ENCODE measurements at places on chromosomes 16 and 17. TPM values are rescaled to one million over a fixed set of nuclear protein-coding genes. Genes with fewer than 3 reads are reported as not detected.

SOX8 gene
- total RNA-seq, result 1.0 TPM

TPSG1 gene
- not detected for total RNA-seq

TMEM238L gene
- total RNA-seq, result not detected

GPT2 gene
- total RNA-seq, result 12.1 TPM

KRTAP4-2 gene
- total RNA-seq, result not detected

NPW gene
- total RNA-seq, result not detected

MT1F gene
- 6.1 TPM for total RNA-seq

ADAM11 gene
- total RNA-seq, result 19.9 TPM

CDRT15L2 gene
- total RNA-seq, result not detected

CLEC3A gene
- total RNA-seq, result not detected

CIAO3 gene
- total RNA-seq, result 25.5 TPM

TSPOAP1 gene
- 6.1 TPM for total RNA-seq

SCNN1B gene
- 0.26 TPM for total RNA-seq

SLC16A5 gene
- 16.5 TPM for total RNA-seq

- H3K27me3 ChIP-seq, result no peaks in the 10 kb centered on the region
- no peaks in the 10 kb centered on the region for H3K36me3 ChIP-seq
- H3K4me1 ChIP-seq, result no peaks in the 10 kb centered on the region
- no peak overlapping the region for H3K27ac ChIP-seq
- no peak overlapping the region for H3K4me3 ChIP-seq
Observed at GRCh38 chr17:8921147-8921546, 44.4 kb downstream of the PIK3R5 start.

DNA sequence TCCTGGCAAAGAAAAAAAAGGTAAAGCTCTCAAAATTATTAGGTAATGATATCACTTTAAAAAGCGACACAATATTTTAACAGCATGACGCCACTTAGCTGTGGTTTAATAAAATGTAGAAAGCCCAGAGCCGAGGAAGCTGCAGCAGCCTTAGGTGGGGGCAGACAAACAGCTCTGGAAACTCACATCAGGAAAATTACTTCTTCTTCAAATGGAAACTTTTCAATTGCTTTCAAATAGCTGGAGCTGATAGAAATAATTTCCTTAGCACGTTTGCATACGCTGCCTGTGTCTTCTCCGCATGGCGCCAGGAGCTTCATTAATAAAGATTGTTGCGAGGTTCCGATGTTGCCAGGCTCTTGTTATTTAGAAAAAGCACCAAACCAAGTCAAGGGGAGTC lies 835.3 kb upstream of the EEF2KMT start:
- H3K27me3 ChIP-seq, result no peaks in the 10 kb centered on the region
- no peak for DNase-seq
- H3K4me1 ChIP-seq, result no peaks in the 10 kb centered on the region

GRCh38 chr16:50496990-50497389 lies 51.2 kb upstream of the NKD1 start:
- H3K27me3 ChIP-seq, result no peaks in the 10 kb centered on the region
- DNase-seq, result no peak
- H3K4me1 ChIP-seq, result no peaks in the 10 kb centered on the region

DNA sequence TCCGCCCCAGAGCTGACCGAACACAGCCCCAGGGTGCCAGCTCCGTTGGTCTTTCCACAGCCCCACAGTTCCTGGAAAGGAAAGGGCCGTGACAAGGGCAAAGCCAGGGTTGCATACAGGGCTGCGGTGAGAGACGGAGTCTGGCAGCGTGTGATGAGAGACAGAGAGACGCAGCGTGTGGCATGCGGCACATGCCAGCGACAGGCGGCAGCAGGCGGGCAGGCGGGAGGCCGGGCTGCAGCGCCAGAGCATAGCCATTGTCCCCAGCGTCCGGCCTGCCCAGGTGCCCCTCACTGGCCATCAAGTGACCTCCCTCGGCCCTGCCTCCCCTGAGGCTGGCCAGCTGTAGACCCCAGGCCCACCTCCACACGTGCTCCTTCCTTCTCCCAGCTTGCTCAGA lies 8.6 kb downstream of the RTN4RL1 start:
- no peak overlapping the region for H3K4me3 ChIP-seq
- H3K27me3 ChIP-seq, result no peaks in the 10 kb centered on the region
- no peak for DNase-seq

DNA sequence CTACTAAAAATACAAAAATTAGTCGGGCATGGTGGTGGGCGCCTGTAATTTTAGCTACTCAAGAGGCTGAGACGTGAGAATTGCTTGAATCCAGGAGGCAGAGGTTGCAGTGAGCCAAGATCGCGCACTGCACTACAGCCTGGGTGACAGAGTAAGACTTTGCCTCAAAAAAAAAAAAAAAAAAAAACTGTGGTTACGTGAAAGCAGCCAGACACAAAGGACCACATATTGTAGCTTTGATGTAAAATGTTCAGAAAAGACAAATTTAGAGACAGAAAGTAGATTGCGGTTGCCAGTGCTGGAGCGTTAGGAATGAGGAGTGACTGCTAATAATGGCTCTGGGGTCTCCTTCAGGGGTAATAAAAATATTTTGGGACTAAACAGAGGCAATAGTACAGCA lies 4.0 kb upstream of the MEAK7 start:
- no peak overlapping the region for H3K4me3 ChIP-seq
- H3K36me3 ChIP-seq, result no peaks in the 10 kb centered on the region
- H3K27me3 ChIP-seq, result no peaks in the 10 kb centered on the region
- peaks cover 34% of the 10 kb centered on the region for H3K4me1 ChIP-seq
- DNase-seq, result no peak
- H3K27ac ChIP-seq, result no peak overlapping the region

DNA sequence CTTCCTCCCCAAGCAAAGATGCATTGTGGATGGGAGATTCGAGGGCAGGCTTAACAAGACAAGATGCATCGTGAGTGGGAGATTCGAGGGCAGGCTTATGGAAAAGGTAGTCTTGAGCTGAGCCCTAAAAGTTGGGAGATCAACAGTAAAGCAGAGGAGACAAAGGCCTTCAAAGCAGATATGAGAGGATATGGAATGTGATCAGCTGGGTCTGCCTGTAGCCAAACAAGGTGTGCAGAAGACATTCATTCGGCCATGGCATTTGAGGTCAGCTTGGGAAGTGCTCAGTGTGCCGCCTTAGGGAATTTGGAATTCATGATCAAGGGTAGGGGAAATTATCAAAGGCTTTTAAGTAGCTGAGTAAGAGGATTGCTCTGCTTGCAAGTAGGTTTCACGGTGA lies 39.5 kb downstream of the DNAH9 start:
- no peaks in the 10 kb centered on the region for H3K4me1 ChIP-seq
- H3K4me3 ChIP-seq, result no peak overlapping the region
- H3K36me3 ChIP-seq, result no peaks in the 10 kb centered on the region
- DNase-seq, result no peak
- no peak overlapping the region for H3K27ac ChIP-seq

DNA sequence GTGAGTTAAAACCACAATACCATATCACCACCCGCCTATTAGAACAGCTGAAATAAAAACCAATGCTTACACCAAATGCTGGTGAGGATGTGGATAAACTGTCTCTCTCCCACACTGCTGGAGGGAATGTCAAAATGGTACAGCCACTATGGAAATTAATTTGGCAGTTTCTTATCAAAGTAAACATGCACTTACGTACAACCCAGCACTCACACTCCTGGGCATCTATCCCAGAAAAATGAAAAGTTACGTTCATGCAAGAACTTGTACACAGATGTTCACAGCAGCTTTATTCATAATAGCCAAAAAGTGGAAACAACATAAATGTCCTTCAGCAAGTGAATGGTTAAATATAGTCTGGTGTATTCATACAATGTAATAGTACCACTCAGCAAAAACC lies 173.2 kb upstream of the MYOCD start:
- no peaks in the 10 kb centered on the region for H3K27me3 ChIP-seq
- no peaks in the 10 kb centered on the region for H3K4me1 ChIP-seq
- no peak overlapping the region for H3K27ac ChIP-seq
- DNase-seq, result no peak

DNA sequence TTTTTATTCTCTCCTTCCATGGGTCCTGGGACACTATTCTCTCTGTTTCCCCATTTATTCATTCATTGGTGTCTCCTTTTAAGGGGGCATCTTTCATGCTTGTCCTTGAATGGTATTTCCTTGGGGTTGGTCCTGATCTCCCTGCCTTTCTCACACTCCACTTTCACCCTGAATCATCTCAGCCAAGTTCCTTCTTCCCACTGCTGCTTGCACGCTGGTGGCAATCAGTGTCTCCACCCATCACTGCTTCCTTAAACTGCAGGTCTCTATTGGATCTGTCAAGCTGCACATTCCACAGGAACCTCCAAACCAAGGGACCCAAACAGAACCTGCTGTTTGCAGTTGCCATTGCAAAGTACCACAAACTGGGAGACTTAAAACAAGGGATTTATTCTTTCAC lies 89.3 kb upstream of the SDK2 start:
- no peaks in the 10 kb centered on the region for H3K4me1 ChIP-seq
- no peaks in the 10 kb centered on the region for H3K36me3 ChIP-seq
- no peak overlapping the region for H3K27ac ChIP-seq
- no peak for DNase-seq

GRCh38 chr16:81796035-81796434 lies 16.9 kb downstream of the PLCG2 start:
- no peaks in the 10 kb centered on the region for H3K36me3 ChIP-seq
- no peak overlapping the region for H3K27ac ChIP-seq
- H3K4me1 ChIP-seq, result peaks cover 9% of the 10 kb centered on the region
- DNase-seq, result no peak

GRCh38 chr16:795580-796229 lies 4.8 kb downstream of the GNG13 start:
- no peaks in the 10 kb centered on the region for H3K36me3 ChIP-seq
- H3K27ac ChIP-seq, result no peak overlapping the region
- no peaks in the 10 kb centered on the region for H3K4me1 ChIP-seq
- DNase-seq, result no peak
- no peak overlapping the region for H3K4me3 ChIP-seq

Data from right atrium auricular region (tissue), 2 donors.